Stimulated activated CD4-positive, alpha-beta T cell treated with anti-CD3 and anti-CD28 coated beads, Interleukin-12 subunit alpha, Interleukin-12 subunit beta, amount 100 ng/mL, for 48 hours (primary cell): ENCODE measurements at places on chromosomes 7 and 10.

GRCh38 chr10:119259345-119259744 lies 52.0 kb downstream of the GRK5 start:
- no peak for DNase-seq

- no peak for DNase-seq
These were observed 48.6 kb downstream of the ITGB1 start for GRCh38 chr10:32909456-32909855.

DNA sequence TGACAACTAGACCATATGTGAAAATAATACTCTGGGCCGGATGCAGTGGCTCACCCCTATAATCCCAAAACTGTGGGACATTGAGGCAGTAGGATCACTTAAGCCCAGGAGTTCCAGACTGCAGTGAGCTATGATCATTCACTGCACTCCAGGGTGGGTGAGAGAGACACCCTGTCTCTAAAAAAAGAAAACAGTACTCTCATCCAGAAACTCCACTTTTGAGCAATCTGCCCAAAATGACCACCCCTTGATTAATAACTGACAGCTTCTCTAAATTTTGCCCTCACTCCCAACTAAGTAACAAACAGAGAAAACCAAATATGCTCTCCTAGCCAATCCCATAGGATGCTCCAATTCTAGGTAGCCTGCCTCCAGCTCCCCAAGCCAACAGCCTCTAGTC lies 62.5 kb upstream of the AKR1E2 start:
- no peak for DNase-seq

DNA sequence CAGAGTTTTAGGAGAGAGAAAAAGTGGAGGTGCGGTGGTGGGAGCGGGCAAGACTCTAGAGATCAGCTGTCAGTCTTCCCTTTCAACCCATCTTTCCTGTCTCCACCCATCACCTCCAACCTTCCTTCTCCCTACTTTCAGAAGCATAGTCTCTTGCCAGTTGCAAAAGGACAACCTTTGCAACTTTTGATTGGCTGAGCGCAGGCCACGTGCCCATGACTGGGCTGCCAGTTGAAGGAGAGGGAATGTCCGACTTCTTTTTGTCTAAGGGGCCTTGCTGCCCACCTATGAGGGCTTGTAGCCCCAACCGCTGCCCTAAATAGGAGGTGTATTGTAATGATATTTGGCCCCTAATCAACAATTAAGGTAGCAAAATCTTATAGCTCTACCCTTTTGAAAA lies 12.6 kb downstream of the CYP26A1 start:
- no peak for DNase-seq

DNA sequence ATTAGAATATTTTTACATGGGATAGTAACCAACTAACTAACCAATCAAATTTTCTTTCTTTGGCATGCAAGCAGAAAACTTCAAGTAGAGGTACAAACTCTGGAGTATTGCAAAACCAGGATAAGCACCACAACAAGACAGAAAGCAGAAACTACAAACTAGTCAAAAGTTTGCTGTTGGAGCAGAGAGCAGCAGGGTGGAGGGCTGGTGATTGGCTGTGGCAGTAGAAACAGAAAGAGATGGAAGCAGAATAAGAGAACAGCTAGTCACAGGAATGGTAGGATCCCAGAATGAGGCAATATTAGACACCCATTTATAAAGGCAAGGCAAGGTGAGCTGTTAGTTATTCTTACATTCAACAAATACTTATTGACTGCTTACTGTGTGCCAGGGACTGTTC lies 6.8 kb upstream of the MACC1 start:
- DNase-seq = no peak

DNA sequence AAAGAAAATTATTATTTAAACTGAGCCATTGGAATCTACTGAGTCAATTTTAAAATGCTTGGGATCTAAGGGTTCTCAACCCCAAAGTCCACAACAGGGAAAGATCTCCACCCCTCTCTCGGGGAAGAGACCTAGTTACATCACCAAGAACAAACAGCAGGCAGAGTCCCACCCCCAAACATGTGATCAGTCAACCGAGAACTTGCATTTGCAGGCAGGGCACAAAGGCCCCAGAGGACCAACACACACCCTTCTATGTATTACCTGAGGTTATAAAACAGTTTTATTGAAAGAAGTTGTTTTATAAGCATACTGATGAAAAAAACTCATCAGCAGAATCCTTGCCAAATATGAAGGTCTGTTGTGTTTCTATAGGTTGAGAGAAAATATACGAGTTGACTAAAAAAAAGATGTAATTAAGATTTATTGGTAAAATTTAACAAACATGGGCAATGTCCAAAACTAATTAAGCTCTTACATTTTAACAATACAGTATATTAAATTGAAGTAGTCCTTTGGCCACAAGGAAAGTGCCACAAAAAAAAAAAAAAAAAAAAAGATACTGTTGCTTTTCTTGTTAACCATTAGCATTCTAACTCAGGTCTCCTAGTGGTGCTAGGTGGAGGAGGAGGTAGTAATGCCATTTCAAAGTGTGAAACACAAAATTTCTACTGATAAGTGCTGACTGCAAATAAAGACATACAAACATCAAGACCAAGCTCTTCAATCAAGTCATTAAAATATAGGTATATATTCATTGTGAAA lies 975 bp upstream of the USP54 start:
- no peak for DNase-seq
